Ascending aorta (tissue), 2 donors: ENCODE measurements at places on chromosomes 4 and X.

GRCh38 chr4:147599769-147600168 lies 17.4 kb upstream of the TMEM184C start:
- no peak for DNase-seq

- DNase-seq = no peak
These were observed 54.1 kb downstream of the AMELX start for GRCh38 chrX:11347300-11347699.

DNA sequence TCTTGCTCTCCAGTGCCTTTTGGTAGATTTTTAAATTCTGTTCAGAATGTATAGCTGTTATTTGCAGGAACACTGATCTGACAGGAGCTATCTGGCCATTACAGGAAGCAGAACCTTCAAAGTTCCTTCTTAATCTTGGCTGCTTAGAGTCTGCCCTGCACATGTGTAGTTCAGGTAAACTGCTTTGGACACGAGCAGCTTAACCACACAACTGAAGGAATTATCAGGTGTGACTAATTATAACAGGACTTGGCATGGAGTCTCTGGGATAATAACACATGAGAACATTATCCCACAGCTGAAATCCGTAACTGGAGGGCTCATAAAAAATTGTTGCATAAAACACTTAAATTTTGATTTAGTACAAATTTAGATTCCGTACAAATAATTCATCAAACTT lies 11.6 kb upstream of the ING2 start:
- no peak for DNase-seq

DNA sequence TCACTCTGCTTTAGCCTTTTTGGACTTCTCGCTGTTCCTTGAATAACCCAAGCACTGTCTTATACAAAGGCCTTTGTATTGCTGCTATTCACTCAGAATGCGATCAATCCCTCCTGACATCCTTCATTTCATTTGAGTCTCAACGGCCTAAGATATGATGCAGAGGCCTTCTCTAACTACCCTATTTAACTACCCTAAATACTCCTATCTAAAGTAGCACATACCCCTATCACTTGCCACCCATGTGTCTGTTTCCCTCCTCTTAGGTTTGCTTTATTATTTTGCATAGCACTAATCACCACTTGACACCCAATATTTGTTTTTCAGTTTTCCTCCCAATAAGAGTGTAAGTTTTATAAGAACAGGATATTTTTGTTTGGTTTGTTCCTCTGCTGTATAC lies 42.3 kb upstream of the ACSL4 start:
- no peak for DNase-seq

- no peak for DNase-seq
These were observed 486.4 kb upstream of the RPS6KA3 start for GRCh38 chrX:20753076-20753475.

- DNase-seq = peak; percentile 54
These were observed 36.5 kb downstream of the DCTD start for GRCh38 chr4:182880387-182881356.
